ENCODE measurements at places on chromosomes 6 and 20.

DNA sequence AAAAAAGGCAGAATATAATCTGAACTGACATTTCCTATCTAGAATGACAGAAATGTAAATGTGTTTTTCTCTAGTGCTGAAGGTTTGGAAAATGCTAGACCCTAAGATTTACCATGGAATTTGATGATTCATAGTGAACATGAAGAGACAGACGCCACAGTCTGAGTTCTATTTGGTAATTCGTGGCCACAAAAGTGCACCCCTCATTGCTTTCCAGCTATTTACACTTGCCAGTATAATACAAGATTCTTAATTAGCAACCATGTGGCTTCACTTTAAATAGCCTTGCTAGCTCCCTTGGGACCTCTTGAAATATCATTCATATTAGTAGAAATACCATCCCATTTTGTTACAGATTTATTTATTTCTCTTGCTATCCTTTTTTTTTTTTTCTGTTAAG, 636.8 kb downstream of the PRKN start:
- DNase-seq, result no peak

- no peak for DNase-seq
These were observed 21.9 kb upstream of the RREB1 start for GRCh38 chr6:7085911-7086310.

DNA sequence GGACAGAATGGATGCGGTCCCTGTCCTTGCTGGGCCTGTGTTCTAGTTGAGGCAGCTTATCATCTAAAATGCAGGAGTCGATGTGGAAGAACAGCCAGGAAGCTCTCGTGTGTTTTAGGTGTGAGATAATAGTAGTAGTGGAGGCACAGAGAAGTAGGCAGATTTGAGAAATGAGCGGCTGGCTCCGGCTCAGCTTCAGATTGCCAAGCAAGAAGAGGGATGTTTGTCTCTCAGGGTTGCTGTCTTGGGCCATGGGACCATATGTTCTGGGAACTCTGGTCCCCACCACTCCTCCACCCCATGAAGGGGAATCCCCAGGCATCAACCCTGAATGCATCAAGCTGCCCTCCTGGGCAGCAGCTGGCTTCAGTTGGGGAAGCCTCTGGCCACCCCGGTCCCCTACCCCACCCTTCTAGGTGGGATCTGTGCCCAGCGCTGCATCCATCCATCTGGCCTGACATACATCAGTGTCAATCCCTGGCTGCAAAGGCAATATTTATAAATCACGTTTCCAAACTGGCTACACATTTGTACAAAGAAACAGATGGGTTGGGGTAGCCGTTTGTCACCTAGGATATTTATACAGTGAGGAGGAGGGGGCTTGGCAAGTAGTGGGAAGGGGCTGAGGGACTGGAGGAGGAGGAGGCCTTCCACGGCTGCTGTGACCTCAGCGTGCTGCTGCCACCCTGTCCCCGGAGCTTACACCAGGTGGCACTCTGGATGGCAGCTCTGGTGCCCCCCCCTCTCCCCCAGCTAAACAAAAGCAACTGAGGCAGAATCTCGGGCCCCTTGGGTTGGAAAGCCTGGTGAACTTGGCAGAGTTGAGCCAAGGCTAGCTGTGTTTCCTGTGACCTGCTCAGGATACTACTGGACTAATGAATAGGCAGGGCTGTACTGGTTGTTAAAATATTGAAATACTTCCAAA, 64.4 kb downstream of the CD40 start:
- no peak for DNase-seq

DNA sequence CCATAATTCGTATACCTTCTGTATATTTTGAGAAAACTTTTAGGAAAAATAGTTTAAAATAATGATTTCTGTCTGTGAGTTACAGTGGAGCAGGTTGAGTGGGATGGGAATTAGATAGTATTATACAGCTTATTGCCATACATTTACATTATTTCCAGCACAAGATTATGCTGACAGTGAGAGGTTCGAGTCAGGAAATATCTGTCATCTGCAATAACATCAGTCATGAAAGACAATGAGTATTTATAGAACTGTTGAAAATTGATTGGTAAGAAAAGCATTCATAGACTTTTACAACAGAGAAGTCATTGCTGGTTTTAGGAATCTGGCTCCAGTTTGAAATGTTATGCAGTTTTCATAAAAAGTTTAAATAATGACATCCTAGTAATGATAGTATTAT, 45.9 kb downstream of the FAM135A start:
- no peak for DNase-seq

- DNase-seq, result no peak
These were observed 49.2 kb upstream of the BLCAP start for GRCh38 chr20:37576911-37577310.
